Activated T-cell treated with anti-CD3 and anti-CD28 coated beads, Interleukin-2, amount 50 U/mL, for 72 hours (primary cell): ENCODE measurements at places on chromosomes 12 and 14.

DNA sequence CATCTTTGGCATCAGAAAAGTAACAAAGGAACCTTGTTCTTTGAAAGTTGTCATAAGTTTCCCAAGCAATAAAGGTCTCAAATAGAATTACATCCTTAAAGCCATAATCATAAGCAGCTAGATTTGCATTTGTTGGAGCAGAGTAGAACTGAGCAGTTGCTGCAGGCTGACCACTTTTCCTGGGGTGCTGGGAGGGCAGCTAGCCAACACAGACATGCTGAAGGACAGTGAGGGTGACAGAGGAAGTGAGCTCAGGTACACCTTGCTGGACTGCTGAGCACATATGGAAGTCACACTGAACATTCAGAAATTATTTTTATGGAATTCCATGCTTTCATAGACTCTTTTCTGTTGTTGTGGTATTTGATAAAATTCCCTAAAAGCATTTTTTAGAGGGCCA is 66.2 kb downstream of the MARK3 start:
- DNase-seq: no peak

- peak; percentile 75 for DNase-seq
Observed at GRCh38 chr14:102928412-102929240, 6.2 kb downstream of the AMN start.

GRCh38 chr12:131312793-131313545 is 359.3 kb downstream of the ADGRD1 start:
- DNase-seq: no peak

GRCh38 chr14:100084591-100084990 is 19.4 kb downstream of the EVL start:
- DNase-seq: no peak

DNA sequence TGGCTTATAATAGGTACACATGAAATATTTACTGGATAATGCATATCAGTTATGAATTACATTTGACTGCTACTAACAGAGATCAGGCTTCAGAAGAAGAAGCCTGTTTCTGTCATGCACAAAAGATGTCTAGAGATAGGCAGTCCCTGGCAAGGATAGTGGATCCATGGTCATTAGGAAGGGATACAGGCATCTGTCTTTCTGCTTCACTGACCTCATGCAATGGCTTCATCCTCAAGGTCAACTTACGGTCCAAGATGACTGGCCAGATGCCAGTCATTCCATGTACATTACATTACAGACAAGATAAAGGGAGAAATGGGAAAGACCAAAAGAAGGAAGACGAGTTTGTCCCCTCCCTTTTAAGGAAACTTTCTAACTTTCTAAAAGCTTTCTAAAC is 94.0 kb downstream of the NUAK1 start:
- no peak for DNase-seq
